ENCODE measurements at places on chromosomes 16 and 17. TPM values are rescaled to one million over a fixed set of nuclear protein-coding genes. Genes with fewer than 3 reads are reported as not detected.

Gene OTOP3
- total RNA-seq = not detected

Gene MLYCD
- total RNA-seq = 2.2 TPM

Gene YBX2
- total RNA-seq = 0.43 TPM

Gene TP53TG3
- 0.48 TPM for total RNA-seq

Gene OTOP2
- total RNA-seq = not detected

Gene CHST6
- total RNA-seq = 0.48 TPM

Gene RCVRN
- total RNA-seq = not detected

Gene GFAP
- not detected for total RNA-seq

Gene PPY
- not detected for total RNA-seq

Gene TSPOAP1
- total RNA-seq = 1.3 TPM

Gene RASD1
- total RNA-seq = 3.6 TPM

Gene CCL4
- total RNA-seq = not detected

Gene CA5A
- not detected for total RNA-seq

Gene TRPV2
- not detected for total RNA-seq

Gene GUCY2D
- not detected for total RNA-seq

Gene G6PC1
- not detected for total RNA-seq

Gene LGALS9B
- total RNA-seq = not detected

Gene RNF40
- 50.3 TPM for total RNA-seq

Gene ABCA9
- not detected for total RNA-seq

Gene ZG16
- not detected for total RNA-seq

Gene TBC1D3B
- total RNA-seq = 0.48 TPM

Gene LRRC37A
- total RNA-seq = 0.48 TPM

Gene CLDN7
- 223 TPM for total RNA-seq

Gene ZNF423
- under 0.01 TPM for total RNA-seq

Gene MMP15
- total RNA-seq = 23.7 TPM

Gene TP53TG3F
- not detected for total RNA-seq

Gene RNF227
- total RNA-seq = 20.5 TPM

Gene COX6A2
- total RNA-seq = not detected

Gene GGT6
- total RNA-seq = 7.7 TPM

Gene CD7
- total RNA-seq = not detected

Gene ABCA3
- total RNA-seq = 3.9 TPM

Gene ACSM5
- not detected for total RNA-seq

Gene HSD11B2
- 1.9 TPM for total RNA-seq

Gene GPR139
- not detected for total RNA-seq

Gene MT1G
- 4.1 TPM for total RNA-seq

Gene IRX5
- total RNA-seq = 2.7 TPM

Gene UBE2G1
- total RNA-seq = 63.3 TPM

Gene ZNF205
- total RNA-seq = 35.2 TPM
